ENCODE measurements at places on chromosomes 16 and 17.

GRCh38 chr16:1691276-1691675 lies 13.2 kb downstream of the JPT2 start:
- DNase-seq = no peak

- peak; percentile 39 for DNase-seq
Measured at GRCh38 chr17:21285164-21286065, 904 bp downstream of the MAP2K3 start.

DNA sequence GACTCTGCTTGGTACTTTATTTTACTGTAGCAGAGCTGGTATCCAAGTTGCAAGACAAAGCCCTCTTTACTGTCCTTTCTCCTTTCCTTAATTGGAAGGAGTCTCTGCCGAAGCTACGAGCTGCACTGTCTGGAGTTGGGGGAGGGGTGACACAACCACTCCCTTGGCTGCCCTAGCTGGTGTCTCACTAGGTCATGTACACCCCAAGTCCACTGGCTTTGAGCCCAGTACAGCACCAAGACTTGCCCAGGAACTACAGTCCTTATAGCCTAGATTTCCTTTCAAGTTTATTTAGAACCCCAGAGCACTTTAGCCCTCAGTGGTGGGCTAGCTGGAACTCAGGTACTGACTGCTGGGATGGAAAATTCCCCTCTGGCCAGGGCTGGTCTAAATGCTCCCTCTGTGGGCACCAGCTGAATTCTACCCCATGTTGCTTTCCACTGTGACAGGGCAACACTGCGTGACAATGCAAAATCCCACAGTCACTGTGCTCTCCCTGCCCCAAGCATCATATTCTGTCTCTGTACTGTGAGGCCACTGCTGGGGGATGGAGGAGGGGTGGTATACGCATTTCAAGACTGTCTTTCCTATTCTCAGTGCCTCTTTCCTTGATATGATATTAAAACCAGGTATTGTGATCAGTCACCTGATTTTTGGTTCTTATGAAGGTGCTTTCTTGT lies 18.4 kb downstream of the EFCAB5 start:
- DNase-seq = no peak

DNA sequence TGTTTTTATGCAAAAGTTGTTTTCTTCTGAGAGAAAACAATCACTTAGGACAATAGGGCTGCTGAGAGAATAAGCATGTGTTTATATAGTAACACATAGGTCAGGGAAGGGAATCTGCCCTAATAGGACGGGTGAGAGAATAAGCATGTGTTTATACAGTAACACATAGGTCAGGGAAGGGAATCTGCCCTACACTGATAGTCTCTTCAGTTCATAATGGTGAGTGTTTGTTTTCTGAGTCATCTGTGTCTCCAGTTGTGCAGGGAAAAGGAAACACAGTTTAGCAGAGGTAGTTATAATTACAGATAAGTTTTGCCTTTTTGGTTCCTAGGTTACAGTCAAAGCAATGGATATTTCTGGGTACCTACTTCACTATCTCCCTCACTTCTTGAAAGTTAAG lies 252.3 kb upstream of the CA10 start:
- DNase-seq = no peak

DNA sequence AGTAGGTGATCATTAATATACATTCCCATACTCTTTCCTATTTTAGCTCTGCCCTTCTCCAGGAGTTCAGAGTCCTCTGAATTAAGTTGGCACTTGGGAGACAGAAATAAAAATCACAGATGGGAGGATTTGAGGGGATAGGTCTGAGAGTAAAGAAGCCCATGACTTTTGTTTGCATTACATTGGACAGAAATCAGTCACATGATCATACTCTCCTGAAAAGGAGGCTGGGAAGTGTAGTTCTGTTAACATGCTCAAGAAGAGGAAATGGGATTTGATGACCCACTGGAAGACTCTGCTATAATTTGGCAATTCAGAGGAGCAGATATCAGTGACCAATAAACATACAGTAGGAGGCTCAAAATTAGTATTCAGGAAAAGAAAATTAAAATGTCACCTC lies 674.9 kb upstream of the C16orf82 start:
- DNase-seq = no peak

GRCh38 chr17:42780851-42781638 lies 635 bp downstream of the WNK4 start:
- no peak for DNase-seq

DNA sequence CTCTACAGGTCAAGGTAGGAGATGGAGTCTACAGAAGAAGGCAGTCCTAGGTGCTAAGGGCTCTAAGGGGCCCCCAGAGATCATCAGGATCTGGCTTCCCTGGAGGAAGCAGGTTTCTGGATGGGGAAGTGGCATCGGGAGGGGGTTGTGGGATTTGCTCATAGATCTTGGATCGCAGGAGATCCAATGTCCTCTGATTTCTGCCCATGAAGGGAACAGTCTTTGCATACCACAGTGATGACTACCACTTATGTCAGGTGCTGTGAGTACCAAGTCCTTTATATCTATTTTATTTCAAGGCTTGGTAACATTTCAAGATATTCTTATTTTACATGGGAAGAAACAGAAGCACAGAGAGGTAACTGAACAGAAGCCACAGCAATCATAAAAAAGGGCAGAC lies 164.0 kb downstream of the RGS9 start:
- DNase-seq = no peak

DNA sequence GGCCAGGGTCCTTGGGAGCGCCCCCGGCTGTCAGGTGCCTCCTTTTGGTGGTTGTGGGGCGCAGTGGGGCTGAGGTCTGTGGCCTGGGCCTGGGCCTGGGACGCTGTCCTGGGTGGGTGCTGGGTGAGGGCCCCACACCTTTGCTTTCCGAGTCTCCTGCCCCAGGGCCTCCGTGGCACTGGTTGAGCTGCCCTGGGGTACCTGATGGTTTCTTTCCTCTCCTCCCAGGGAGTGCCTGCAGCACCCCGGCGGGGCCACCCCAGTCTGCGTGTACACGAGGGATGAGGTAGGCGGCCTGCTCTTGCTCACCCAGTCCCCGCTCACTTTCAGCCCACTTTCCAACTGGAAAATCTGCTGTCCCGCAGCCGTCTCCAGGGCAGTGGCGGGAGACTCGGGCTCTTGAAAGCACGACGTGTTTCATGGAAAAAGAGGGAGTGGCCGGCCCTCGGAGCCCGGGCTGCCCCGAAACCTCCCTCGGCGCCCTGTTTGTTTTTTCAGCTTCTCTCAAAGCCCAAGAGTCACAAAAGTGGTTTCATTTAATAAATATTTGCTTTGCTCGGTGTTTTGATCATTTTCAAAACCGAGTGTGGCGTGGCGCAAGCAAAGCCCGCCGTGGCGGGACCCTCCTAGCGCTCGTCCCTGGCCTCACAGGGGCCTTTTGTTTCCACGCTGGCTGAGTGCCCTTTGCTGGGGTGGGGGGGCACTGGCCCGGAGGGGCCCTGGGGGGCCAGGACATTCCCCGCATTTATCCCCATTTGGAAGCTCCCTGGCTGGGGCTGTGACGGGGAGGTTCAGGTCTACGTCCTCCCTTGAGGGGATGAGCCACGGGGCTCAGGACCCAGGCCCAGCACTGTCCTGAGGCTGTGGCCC lies 17.4 kb downstream of the ASPSCR1 start:
- no peak for DNase-seq

GRCh38 chr16:1657841-1658240 lies 20.2 kb upstream of the JPT2 start:
- no peak for DNase-seq

DNA sequence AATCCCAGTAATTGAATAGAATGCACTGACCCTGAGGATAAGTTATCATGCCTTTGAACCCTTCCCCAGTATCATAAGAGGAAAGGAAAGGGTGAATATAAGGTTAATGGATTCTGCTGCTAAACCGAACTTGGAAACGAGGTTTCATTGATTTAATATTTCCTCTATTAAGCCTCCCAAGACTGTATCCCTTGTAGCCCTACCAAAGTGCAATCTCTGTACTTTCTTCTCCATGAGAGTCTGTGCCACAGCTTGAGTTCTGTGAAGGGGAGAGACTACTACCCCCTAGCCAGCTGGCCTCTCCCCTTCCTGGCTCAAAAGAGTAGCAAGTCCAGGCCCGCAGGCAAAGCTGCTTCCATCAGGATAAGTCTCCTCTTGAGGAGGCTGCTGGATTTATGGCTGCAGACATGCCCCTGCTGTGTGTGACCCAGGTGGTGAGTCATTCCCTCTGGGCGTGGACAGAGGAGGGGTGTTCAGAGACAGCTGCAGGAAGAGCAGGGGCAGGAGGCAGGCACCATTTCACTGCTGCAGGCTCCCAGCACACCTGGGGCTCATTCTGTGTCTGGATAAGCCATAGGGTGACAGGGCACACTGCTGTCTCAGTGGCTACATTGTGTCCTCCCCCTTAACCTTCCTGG lies 58.4 kb downstream of the TOM1L2 start:
- peak; percentile 47 for DNase-seq

DNA sequence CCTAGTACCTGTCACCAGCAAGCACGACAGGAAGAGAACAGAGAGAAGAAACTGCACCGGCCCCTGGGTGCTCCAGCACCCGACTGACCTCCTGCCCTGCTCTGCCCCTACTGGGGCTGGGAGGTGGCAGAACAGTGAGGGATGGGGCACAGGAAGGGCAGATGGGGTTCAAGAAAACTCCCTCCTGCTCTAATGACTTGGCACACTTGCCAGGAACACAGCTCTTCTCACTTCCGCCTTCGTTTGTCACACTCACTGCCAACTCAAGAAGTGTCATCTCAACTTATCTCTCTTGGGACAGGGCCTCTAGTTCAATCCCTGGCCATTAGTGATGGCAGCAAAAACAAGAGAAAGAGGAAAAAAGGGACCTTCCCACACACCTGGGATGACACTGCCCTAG lies 42.7 kb upstream of the ICAM2 start:
- DNase-seq = no peak

- DNase-seq = no peak
Measured at GRCh38 chr17:81878294-81878693, 7.2 kb upstream of the ARHGDIA start.

DNA sequence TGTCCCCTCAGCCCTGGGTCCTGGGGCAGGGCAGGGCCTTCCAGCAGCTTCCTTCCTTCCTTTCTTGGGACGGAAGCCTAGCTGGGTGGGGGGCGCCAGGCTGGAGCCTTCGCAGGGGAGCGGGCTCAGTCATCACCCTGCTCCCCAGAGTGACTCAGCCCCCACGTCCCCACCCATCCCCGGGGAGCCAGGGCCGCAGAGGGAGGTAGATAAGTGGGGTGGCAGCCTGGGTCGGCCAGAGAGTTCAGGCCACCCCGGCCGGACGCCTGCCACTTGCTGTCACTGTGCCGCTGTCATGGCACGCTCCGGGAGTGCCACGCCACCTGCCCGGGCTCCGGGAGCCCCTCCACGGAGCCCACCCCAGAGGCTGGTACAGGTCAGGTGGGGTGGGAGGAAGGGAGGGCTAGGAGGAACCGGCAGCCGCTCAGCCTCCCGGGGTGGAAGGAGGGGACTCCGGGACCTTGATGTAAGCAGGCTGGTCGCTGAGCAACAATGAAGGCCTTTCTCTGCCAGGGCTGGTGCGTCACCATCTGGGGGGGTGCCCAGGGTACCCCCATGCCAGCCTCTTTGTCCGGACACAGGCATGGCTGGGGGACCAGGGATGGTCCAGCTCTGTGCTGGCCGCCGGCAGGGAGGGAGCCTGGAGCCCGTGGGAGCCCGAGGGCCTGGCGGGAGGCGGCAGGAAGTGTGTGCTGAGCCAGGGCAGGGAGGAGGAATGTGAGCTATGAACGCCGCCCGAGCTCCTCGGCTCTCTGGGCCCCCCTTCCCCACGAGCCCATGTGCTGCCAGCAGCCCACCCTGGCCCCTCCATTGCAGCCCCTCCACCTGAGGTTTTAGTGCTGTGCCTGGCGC lies 6.6 kb downstream of the NHERF2 start:
- no peak for DNase-seq

GRCh38 chr16:17329391-17329790 lies 141.4 kb downstream of the XYLT1 start:
- DNase-seq = no peak

GRCh38 chr16:27491894-27492587 lies 57.7 kb downstream of the GTF3C1 start:
- no peak for DNase-seq

DNA sequence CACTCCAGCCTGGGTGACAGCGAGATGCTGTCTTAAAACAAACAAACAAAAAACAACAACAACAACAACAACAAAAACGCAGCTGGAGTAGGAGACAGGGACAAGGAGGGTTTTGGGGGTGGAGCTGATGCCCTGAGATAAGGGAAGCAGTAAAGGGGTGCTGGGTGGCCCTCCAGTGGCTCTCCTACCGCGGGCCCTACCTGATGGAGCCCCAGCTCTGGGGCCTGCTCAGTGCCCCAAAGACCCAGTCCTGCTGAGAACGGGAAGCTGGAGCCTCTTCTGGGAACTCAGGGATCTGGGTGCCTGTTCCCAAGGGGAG lies 21.3 kb upstream of the NAGS start:
- DNase-seq = no peak

DNA sequence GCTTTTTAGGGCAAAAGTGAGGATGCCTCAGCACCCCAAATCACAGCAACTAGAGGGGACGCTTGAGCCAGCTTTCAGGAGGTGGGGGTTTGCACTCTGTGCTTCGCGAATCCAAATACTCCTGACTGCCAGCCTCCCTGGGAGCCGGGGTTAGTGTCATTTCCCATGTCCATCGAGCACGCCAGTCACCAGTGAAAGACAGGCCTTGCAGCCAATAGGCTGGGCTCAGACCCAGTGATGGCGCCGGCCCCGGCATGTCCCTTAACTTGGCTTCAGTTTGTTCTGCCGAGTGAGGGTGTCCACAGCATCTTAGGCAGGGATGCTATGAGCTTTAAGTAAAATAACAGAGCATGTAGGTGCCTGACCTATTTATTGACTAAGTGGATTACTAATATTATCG lies 50.9 kb upstream of the CDC42EP4 start:
- no peak for DNase-seq

DNA sequence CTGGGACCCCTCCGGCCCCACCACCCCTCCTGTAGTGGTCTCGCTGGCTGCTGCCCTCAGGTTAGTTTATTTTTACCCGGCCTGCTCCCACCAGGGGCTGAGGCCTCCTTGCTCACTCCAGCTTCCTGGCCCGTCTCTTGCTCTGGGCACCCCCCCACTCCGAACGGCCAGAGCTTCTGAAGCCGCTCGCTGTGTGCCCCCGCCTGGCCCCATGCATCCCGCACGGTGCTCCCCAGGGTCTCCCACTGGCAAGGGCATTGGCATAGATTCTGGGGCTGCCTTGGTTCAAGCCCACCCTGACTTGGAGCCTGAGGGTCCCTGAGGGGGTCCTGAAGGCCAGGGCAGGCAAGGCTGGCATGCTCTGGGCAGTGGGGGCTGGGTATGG lies 186.4 kb downstream of the SEC14L1 start:
- no peak for DNase-seq

- DNase-seq = peak; percentile 83
Measured at GRCh38 chr16:28990375-28991040, 5.7 kb downstream of the LAT start.

DNA sequence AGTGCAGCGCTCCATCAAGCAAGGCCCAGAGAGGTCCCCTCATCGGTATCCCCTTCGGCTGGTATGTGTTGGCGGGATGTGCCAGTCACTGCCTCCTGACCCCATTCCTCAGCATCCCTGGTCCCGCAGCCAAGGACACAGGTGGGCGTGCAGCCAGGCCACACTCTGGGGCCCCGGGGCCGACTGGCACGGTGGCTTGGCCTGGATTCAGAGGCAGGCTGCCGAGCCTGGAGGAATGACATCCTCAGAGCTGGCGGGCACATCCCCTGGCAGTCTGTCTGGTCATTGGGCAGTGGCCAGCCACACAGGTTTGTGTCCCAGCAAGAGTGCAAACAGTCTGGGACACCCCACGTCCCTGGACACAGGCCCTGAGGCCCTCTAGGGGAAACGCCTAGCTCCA lies 111.1 kb downstream of the SDK2 start:
- DNase-seq = no peak
